ENCODE measurements at places on chromosomes 2 and 18.

GRCh38 chr2:232415736-232416520 is 9.3 kb downstream of the ALPG start:
- no peak for DNase-seq

GRCh38 chr2:32838949-32839348 is 107.8 kb upstream of the LTBP1 start:
- no peak for DNase-seq

DNA sequence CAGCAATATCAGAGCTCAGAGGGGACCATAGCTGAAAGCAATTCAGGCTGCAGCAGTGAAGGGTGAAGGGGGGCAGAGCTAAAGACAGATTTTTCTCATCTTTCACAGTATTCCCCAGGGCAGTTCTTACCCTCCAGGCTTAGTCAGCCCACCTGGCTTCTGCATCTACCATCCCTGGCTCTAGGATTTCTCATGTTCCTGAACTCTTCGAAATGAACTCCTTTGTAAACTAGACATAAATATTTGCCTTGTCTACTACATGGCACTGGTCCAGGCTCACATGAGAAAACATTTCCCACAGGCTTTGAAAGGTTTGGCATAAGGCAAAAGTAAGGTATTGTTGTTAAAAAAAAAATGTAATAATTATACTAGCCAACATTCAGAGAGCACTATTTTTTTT is 23.6 kb upstream of the NEB start:
- no peak for DNase-seq

GRCh38 chr2:64338910-64339500 is 115.0 kb upstream of the LGALSL start:
- DNase-seq, result no peak

- DNase-seq, result no peak
These were observed 67.2 kb upstream of the ID2 start for GRCh38 chr2:8614646-8615045.

DNA sequence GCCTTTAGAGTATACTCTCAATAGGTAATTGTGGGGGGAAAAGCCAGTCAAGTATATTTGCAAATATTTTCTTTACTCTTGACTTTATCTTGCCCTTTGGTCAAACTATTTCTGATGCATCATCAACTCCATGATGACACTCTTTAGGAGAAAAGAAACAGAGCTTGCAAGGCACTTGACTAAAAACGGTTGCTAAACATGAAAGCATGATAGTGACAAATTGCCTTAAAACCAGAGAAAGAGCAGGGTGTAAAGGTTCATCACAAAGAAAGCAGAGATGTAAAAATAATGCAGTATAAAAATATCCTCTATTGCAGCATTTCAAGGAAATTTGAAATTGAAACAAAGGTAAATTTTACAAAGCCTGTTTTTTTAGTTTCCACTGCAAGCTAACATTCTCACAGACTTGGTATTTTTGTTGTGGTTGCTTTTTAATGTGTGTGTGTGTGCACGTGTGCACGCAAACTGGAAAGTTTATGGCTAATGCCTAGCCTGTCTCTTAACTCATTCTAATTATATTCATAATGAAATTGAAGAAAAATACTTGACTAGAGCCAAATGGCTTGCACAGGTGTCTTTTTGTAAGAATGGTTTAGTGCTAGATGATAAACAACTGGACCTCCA is 503.6 kb downstream of the ARHGAP15 start:
- DNase-seq, result no peak

DNA sequence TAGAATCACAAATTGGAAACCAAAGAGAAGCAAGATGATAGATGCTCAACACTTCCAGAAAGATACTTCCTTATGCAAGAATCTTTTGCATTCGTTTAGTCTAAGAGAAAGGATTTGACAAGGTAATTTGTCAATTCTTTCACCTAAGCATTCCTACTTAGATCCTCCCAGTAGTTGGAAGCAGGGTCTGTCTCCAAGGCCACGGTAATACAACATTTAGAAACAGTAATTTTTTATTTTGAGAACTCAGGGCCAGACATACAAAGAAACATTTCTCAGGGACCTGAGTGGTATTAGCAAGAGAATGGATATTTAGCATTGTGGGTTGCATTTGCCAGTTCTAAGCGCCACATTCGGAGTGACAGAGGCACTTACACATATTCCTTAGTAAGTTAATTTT is 68.6 kb downstream of the ACYP2 start:
- DNase-seq, result no peak

- no peak for DNase-seq
These were observed 341.4 kb downstream of the PARD3B start for GRCh38 chr2:204886713-204887112.

DNA sequence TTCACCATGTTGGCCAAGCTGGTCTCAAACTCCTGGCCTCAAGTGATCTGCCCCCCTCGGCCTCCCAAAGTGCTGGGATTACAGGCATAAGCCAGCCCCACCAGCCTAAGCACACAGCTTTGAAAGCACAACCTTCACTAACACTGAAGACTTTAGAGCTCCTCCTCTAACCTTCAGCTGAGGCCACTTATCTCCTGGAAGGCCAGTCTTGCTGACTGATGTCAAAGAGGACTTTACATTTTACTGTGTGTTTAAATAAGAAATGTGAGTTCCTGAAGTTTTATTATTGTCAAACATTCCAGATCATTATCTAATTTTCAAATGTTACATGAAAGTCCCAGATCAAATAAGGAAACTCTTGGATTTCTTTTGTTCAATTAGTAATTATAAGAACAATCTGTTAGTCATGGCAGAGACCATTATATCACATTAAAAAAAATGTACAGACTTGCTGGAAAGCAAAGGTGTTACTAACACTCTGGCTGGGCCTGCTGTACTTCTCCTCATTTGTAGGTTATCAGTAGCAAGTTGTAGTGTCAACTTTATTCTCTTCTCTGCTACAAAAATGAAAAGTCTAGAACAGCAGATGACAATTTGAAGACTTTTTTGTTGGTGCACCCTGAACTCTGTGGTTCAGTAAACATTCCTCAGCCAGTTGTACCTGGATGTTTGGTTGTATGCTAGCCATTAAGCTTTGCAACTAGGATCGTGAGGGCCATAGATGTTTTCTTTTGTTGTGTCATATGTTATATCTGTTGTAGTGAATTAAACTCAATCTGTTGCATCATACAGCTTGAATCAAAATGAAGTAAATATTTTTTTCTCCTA is 80.0 kb downstream of the AOX1 start:
- DNase-seq, result no peak

- no peak for DNase-seq
These were observed 119.5 kb upstream of the CYRIA start for GRCh38 chr2:16785149-16785548.

DNA sequence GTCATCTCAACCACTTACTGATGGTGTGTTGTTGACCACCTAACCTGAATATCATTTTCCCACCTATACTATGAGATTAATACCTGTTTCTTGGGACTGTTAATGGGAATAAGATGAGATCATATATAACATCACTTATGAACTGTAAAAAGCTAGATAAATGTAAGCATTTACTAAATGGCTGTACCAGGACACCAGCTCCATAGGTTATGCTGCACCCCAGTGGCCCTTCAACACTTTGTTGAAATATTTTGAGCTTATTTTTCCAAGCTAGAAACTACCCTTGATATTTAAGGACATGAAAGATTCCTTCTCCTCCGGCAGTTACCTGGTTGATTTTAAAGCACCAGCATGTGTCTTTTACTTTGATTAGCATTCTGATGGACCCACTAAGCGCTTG is 138.0 kb upstream of the CDCA7 start:
- DNase-seq, result no peak

DNA sequence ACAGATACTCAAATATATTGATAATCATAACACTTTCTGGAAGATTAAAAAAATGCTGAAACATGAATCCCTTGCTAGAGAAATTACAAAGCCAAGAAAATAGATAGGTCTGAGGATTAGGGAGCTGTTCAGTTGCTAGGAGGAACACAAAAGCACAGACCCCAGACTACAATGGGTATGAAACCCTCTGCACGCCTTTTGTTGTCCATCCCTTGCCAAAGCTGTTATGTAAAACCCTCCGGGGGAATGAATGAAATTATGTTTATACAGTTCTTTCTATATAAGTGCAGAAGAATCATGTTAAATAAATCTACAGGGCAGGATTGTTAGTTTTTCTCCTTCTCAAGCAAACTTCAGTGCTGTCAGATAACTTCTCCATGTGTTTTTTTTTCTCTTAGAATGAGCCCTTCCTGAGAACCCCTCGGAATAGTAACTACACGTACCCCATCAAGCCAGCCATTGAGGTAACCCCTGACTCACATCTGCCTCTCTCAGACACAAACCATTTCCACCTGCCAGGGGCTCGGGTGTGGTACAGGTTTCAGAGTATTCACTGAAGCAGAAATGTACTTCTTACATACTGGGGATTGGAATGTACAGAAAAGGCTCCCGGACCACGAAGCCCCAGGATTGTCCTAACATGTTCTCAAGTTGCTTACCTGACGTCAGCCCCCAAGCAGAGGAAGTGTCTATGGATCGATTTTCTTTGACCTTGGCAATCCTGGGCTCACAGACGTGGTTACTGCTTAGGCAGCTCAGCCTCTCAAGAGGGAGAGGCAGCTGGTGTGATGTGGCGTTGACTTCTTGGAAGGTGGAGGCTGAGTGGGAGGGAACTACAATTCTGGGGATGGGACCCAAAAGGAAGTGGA is 118.0 kb downstream of the PLB1 start:
- DNase-seq, result no peak

DNA sequence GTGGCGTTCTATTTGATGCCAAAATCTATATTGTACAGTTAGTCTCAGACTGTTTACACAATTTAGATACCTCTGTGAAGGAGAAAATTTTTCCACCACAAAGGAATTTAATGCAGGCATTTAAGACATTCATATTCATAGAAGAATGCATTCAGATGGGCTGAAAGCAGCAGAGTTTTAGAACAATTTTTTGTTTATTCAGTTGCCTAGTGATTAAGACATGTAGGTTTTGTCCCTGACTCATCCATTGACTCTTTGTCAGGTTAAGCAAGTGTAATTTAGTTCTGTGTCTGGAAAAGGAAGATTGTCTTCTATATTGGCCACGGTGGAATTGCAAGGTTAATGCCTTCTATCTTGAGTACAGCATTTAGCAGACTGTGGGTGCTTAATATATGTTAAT is 515.0 kb downstream of the PARD3B start:
- DNase-seq, result no peak

DNA sequence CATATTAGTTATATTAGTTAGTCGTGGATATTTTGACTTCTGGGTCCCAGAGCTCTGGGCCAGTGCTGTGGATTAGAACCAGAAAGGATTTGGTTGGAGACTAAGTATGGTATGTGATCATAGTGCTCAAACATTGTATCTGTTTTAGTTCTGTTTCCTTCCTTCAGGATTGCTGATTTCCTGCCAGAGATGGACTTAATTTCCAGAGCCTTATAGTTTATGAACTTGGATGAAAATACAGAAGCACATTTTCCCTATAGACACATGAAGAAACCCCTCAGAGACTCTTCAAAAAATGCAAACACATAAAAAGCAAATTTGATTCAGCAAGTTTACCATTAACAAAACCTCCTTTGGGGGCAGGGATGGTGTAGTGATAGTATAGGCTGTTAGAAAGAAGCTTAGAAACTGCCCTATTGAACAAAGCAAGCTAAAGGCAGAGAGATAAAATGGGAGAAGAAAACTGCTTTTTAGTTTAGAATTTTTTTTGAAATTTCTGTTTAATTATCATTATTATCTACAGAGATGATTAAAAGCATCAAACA is 88.7 kb upstream of the EFEMP1 start:
- no peak for DNase-seq

- DNase-seq, result no peak
These were observed 239.7 kb upstream of the TNP1 start for GRCh38 chr2:217099561-217099960.

GRCh38 chr2:134727385-134727784 is 8.6 kb upstream of the TMEM163 start:
- DNase-seq, result no peak

DNA sequence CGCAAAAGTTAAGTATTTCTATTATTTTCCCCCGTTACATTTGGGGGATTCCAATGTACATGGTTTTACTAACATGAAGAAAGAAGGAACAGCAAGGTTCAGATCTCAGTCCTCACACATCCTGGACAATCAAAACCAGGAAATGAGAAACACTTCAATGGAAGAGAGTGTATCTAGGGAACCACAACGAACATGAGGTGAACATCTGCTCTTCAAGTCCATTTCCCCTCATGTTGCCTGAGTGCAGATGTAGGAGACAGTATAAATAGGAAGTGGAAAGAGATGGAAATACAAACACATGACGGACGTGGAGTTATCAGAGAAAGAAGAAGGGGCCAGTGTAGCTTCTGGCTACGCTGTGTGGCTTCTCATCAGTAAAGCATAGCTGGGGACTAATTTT is 52.6 kb downstream of the CHN1 start:
- no peak for DNase-seq

DNA sequence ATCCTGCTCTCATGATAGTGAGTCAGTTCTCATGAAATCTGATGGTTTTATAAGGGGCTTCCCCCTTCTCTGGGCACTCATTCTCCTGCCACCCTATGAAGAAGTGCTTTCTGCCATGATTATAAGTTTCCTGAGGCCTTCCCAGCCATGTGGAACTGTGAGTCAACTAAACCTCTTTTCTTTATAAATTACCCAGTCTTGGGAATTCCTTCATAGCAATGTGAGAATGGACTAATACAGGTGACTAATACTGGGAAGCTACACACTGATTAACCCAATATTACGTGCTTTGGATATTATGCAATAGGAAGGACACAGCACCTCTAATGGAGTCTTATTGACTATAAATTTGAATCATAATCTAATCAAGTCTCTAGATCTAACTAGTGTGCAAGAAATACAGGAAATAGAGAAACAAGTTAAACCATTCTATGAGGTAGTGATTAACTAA is 107.2 kb upstream of the ETAA1 start:
- DNase-seq, result no peak

- no peak for DNase-seq
These were observed 113.4 kb upstream of the MCFD2 start for GRCh38 chr2:47028846-47029560.

GRCh38 chr2:212961255-212961654 is 190.2 kb downstream of the IKZF2 start:
- no peak for DNase-seq

DNA sequence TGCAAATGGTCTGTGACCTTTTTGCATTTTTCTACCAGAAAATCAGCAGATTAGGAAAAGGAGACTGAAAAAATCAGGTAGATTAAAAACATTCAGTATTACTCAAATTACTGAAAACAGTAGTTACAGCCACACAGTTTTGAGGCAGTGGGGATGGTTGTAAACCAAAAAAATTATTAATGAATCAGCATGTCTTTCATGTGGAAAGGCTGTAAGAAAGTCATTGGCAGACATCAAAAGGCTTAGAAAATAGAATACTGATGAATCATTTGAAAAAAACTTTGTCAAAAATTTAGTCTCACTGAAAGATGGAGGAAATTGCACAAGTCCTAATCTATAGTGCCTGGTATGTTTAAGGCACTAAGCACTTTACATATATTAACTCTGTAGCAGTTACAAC is 133.9 kb upstream of the GCFC2 start:
- DNase-seq, result no peak

All from 8988T (cell line).